ENCODE measurements at places on chromosomes 7 and 10.

- no peak for DNase-seq
Measured at GRCh38 chr10:110207805-110208613, 604 bp downstream of the MXI1 start.

DNA sequence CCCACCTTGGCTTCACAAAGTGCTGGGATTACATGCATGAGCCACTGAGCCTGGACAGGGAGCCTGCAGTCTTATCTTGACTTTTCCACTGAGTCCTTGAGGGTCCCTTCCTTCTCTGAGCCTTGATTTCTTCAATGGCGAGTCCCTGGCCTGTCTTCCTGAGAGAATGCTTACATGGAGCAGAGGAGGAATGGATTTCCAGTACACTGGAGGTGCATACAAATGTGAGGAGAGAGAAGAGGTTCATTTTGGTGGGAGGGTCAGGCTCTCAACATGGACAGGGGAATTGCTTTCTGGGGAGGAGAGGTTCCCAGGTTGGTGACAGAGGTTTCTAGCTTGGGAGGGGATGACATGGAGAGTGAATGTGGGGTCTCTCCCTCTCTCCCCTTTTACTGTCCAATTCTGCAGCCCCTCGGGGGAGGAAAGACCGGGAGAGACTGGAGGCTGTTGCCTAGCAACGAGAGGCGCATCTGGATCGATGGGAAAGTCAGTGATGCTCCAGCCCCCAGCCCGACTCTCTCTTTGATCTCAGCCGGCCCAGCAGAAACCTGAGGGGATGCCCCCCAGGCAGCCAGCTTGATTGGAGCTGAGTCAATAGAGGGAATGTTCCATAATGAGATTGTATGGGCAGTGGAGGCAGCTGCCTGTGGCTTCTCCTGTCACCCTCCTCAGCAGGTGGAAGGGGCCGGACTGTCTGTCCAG, 14.8 kb downstream of the SRRM3 start:
- DNase-seq = no peak

GRCh38 chr10:47340608-47341170, 7.5 kb upstream of the RBP3 start:
- DNase-seq = peak; percentile 77

DNA sequence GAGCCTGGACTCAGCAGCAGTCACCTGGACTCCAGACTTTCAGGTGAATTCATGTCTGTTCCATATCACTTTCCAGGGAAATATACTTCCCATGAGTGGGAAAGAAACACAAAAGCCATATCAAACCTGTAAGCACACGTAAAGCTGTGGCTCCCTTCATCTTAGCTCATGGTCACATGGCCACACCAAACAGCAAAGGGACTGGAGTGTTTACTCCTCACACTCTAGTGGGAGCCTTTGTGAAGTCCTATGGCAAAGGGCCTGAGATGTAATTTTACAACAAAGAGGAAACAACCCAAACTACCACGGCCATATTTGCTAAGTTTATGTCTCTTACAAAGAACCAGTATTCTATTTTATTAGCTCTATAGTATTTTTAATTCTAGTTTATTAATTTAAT, 16.3 kb downstream of the SFTPA1 start:
- no peak for DNase-seq

- no peak for DNase-seq
Measured at GRCh38 chr10:89466599-89467035, 52.2 kb downstream of the IFIT5 start.

DNA sequence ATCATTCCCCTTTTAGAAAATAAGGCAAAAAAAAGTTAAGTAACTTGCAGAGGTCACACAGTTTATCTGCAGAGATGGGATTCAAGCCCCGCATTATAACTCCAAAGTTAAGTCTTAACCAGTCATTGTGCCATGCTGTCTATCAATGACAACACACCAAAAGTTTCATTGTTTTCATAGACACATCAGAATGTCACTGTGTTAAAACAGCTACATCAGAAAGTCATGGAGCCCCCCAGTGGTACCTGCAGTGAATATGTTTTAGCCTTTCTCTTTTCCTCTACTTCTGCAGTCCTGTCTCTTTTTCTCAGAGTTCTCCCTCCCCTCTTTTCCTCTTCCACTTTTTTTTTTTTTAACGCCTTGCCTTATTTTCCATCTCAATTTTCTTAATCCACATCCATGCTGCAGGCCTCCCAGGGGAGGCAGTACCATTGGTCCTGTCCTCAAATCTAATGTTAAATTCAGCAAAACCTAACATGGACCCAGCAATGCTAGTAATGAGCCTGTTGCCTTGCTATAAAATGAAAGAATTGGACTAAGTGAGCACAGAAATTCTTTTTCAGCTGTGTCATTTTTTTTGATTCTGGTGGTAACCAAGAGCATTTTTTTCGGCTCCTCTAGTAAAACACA, 3.8 kb upstream of the NRCAM start:
- no peak for DNase-seq

DNA sequence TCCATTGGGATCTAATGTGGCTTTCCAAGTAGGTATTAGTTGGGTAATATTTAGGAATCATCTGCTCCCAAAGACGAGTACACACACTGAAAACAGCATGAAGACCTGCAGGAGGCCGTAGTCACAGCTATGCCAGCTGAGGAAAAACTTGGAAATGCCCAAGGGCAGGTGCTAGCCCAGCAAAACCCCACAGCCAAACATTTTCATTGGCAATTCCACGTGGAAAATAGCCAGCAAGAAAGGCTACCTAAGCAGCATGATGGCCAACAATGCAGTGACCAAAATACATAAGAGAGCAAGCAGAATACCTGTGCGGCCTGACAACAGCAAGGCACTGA, 32.7 kb downstream of the DOCK4 start:
- DNase-seq = no peak

DNA sequence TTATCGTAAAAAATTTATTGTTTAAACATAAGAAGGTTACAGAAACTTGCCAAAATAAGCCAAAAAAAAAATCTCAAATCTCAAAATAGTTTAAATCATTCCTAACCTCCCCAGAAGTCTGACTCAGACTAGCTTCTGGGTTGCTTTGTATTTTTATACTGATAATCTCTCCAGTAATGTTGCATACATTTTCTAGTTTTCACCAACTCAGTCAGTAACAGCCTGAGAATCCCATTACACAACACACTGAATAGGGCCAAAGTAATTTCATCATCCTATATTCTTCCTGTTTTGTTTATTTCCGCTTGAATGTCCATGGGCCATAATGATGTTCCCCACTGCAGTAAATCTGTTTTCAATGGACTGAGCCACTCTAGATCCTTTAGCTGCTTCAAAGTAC, 478.5 kb downstream of the GPAM start:
- no peak for DNase-seq

DNA sequence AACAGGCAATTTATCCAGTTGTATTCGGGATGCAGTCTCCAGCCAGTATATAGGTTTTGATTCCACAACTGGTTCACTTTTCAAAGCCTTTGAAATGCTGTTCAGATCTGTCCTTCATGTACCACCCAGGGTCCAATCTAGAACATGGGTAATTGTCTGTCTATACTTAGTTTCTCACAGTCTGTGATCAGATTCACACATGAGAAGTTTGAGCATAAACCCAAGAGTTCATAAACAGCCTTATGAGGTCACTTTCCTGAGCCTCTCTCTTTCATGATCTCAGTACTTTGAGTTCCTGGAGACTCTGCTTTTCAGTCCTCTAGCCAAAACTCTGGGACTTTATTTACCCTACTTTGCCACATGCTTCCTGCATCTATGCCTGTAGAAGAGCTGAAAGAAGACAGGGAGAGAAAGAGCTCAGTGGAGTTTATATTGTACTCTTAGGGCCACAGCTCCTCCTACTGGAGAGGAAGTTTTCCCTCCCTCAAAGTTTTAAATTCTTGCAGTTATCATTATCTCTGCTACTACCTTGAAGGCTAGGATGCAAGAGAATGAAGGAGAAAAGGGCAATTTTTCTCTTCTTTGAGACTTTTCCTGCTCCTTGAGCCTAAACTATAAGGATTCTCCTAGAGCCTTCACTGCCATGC, 172.0 kb downstream of the ZEB1 start:
- no peak for DNase-seq

GRCh38 chr10:48253970-48254657, 20.4 kb downstream of the FRMPD2 start:
- no peak for DNase-seq

- no peak for DNase-seq
Measured at GRCh38 chr7:75967487-75967997, 26.9 kb downstream of the TMEM120A start.

DNA sequence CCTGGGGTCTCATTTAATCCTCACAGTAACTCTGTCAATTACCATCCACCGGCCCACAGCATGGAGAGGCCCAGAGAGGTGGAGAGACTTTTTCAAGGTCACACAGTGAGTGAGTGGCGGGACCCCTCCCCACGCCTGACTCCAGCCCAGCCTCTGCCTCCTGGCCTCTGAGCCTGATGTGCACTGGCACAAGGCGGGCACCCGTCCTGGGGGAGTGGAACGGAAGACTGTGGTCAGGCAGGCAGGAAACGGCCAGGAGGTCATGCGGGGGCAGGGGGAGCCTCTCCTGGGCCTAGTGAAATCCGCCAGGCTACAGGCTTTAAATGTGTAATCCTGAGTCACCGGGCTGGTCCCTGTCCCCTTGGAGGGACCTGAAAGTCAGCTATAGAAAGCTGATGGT, 32.2 kb downstream of the ZCCHC24 start:
- no peak for DNase-seq

DNA sequence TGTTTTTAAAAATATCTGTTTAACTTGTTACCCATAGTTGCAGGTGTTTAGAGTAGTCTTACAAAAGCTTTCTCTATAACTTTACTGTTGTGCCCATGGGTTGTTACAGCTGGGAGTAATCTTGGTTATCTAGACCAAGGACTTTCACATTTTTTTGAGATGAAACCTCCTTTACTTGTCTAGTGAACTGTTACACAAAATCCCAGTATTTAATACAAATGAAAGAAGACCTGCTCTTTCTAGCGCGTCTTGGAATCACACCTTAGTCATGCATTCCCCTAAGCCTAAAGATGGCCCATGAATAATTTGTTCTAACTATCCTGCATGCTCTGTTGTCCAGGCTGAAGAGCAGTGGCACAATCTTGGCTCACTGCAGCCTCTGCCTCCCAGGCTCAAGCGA, 38.0 kb downstream of the CSGALNACT2 start:
- no peak for DNase-seq

- no peak for DNase-seq
Measured at GRCh38 chr7:27873981-27874957, 134.3 kb downstream of the TAX1BP1 start.

- DNase-seq = no peak
Measured at GRCh38 chr7:463362-463781, 56.3 kb downstream of the PDGFA start.

GRCh38 chr7:127862525-127862924, 168.7 kb downstream of the LRRC4 start:
- DNase-seq = no peak

DNA sequence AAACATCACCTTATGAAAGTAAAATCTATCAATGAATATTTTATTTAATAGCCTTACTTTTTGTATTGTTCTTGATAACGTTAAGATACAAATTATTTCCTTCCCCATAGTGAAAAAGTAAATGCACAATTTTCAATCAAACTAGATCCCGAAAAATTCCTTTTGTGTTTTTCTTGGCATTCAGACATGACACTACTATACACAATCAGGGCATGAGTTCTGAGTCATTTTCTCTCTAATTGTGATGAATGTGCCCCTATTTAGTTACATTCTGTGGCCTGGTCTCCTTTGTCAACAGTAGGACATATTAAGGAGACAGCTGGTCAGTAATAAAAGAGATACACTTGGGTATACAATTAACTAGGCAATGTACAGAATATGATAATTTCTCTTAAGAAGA, 19.8 kb downstream of the COL1A2 start:
- no peak for DNase-seq

DNA sequence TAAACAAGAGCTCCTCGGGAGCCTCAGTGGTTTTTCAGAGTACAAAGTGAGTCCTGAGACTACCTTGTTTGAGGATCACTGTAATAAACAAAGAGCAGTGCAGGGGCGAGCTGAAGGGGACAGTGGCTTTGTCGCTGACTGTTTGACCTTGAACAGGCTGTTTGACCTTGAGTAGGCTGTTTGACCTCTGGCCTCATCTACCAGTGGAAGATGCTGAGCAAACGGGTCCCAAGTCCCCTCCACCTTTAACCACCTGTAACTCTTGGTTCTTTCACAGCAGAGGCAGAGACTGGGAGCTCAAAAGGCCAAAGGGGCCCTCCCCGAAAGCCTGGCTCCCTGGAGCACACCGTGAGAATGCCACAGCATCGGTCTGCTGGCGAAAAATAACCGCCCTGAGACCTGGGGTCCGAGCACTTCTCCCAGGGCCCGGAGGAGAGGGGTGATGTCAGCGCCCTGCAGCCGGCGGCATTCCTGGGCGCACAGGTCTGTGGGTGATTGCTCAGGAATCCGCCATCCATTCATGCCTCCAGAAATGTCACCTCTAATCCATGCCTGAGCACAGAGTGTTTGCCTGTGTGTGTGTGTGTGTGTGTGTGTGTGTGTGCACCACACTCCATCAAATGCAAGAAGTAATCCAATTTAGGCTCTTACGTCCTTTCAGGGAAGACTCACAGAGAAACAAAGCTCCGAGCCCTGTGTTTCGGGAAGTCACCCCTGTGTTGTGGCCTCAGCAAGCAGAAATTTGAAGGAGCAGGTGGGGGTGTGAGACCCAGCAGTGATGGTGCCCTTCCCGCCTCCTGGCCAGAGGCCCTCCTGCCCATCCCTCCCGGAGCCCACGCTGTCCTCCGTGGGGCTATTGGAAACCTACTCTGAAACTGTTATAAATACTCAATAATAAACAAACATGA, 66.5 kb downstream of the ASB13 start:
- DNase-seq = no peak

- no peak for DNase-seq
Measured at GRCh38 chr10:88592906-88593305, 6.3 kb downstream of the LIPJ start.

GRCh38 chr10:48804740-48805182, 120.1 kb downstream of the WDFY4 start:
- no peak for DNase-seq

DNA sequence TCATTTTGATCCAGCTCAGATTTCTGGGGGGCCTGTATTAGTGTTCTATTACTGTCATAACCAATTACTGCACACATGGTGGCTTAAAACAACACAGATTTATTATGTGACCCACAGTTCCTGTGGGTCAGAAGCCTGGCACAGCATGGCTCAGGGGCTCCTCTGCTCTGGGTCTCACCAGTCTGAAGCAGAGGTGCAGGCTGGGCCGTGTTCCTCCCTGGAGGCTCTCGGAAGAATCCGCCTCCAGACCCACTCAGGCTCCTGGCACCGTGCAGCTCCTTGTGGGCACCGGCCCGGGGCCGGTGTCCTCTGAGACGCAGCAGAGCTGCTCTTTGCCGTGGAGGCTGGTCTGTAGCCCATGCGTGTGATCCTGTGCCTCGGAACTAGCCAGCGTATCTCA, 61.5 kb downstream of the RAMP3 start:
- no peak for DNase-seq

DNA sequence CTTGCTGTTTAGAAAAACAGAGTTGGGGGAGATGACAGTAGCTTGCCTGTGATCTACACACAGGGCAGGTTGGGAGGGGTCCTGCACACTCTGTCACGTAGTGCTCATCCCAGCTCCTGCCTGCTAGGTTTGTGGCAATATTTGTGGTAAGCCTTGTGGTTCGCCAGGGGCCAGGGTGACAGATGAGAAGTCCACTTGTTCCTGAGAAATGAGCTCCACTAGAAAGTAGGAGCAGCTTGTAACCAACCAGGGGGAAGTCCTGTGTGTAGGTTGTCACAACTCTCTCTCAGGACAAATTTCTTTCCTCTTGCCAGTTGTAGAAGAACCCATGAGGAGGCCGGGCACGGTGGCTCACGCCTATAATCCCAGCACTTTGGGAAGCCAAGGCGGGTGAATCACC, 147.0 kb downstream of the TCF7L2 start:
- DNase-seq = no peak
